CD8-positive, alpha-beta memory T cell (primary cell): ENCODE measurements at places on chromosomes 16 and 17.

GRCh38 chr17:35747540-35748017 is 5.5 kb downstream of the GAS2L2 start:
- DNase-seq = peak; percentile 83

DNA sequence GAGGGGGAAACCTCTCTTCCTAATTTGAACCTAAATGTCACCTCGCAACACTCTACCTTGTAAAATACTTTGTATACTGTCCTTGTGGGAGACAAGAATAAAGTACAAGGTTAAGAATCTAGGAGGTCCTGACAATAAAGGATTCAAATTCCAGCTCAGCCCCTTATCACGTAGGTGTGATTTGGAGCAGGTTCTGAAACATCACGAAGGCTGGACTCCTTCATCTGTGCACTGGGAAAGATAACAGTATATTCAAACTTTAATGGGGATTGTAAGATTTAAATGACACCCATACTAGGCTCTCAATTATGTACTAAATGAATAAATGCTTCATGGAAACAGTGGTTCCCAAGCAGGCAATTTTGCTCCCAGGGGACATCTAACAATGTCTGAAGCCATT is 2.1 kb downstream of the TXNDC11 start:
- DNase-seq = no peak

- DNase-seq = no peak
Observed at GRCh38 chr17:62565817-62566216, 61.7 kb upstream of the MRC2 start.

GRCh38 chr17:2253362-2253761 is 50.2 kb downstream of the SMG6 start:
- no peak for DNase-seq

DNA sequence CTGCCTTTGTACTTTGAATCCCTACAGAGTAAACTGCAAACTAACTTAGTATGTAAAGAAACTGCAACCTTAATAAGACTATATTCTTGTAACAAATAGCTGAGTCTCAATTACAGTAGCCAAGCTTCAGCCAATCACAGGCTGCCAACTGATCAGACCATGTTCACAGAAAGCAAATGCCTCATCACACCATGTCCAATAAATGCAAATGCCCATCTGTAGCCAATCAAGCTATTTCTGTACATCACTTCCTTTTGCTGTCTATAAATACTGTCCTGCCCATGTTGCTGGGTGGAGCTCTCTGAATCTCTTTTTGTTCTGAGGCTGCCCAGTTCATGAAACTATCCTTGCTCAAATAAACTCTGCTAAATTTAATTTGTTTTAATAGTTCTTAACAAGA is 531.7 kb upstream of the TOM1L1 start:
- no peak for DNase-seq

- DNase-seq = no peak
Observed at GRCh38 chr17:19958023-19958422, 19.6 kb downstream of the AKAP10 start.

DNA sequence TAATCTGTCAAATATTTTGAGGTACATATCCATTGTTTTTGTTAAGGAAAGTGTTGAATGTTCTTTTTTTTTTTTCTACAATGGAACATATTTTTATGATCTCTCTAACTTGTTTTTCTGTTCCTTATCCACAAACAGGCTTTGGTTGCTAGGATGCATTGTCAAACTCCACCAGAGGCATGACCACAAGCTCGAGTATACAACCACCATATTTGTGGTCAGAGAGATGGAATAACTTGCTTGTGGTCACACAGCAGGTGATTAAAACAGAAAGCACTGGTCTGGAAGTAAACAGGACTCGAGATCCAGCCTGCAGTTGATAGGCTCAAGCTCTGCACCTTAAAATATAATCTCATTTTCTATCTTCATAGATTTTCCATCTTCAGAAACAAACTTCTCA is 105.8 kb upstream of the ADAMTS18 start:
- no peak for DNase-seq

- DNase-seq = no peak
Observed at GRCh38 chr16:84058664-84059063, 16.1 kb upstream of the SLC38A8 start.

DNA sequence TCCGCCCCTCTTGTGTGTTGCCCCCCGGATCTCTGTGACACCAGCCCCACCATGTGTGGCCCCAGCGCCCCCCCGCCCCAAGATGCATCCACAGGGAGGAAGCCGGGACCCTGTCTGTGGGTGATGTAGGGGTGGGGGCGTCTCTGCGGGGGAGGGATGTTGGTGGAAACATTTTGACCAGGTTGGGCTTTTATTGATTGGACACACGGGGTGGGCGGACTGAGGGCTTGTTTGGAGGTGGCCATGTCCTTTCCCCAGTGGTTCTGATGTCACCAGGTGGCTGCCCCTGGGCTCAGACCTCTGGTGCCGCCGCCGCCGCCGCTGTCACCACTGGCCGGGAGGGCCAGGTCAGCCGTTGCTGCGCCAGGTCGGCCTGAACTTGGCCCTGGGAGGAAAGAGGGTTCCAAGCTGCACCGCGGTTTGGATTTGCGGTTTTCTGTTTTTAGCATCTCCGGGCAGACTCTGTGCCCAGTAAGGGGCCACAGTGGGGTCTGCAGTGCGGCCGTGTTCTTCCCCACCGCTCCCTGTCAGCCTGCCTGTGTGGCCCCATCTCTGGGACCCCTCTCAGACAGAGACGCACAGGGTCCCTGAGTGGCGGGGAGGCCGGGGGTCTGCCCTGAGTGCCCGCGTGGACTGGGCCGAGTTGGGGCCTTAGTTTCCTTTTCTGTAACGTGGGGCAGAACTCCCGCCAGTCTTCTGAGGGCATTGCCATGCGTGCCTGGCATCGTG is 19.8 kb downstream of the GSE1 start:
- no peak for DNase-seq

DNA sequence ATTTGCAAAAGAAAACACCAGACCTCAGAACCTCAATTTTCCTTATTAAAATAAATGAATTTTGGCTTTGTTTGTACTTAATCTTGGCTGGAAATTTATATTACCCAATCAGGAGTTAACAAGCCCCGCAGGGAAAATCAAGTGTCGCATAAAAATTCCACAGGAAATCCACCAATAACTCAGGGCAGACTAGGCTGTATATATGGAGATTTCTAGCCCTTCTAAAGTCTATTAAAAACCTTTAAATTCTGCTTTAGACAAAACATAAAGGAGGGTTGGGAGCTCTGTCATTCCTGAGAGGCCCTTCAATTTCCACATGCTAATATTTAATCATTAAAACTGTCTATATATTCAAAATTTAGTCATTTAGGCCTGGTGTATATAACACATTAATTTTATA is 434.7 kb downstream of the CDH11 start:
- no peak for DNase-seq

DNA sequence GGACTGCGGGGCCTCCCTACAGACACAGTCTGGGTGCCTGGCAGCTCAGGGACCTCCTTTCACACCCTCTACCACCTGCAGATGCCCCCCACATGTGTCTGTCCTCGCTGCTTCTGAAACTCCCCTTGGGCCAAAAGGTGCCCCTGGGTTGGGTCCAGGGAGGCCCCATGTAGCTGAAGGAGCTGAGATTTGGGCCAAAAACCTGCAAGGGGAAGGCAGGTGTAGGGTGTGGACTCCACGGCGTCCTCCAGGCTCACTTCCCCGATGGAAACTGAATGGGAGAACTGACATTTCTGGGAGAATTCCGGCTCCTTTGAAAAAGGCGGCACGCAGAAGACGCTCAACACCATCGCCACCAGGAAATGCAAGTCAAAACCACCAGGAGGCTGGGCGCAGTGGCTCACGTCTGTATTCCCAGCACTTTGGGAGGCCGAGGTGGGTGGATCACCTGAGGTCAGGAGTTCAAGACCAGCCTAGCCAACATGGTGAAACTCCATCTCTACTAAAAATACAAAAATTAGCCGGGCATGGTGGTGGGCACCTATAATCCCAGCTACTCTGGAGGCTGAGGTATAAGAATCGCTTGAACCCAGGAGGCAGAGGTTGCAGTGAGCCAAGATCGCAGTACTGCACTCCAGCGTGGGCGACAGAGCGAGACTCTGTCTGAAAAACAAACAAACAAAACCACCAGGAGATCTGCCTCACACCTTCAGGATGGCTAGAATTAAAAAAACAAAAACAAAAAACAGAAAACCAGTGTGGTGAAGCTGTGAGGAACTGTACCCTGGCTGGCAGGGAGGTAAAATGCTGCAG is 13.2 kb upstream of the BAIAP2 start:
- DNase-seq = no peak

DNA sequence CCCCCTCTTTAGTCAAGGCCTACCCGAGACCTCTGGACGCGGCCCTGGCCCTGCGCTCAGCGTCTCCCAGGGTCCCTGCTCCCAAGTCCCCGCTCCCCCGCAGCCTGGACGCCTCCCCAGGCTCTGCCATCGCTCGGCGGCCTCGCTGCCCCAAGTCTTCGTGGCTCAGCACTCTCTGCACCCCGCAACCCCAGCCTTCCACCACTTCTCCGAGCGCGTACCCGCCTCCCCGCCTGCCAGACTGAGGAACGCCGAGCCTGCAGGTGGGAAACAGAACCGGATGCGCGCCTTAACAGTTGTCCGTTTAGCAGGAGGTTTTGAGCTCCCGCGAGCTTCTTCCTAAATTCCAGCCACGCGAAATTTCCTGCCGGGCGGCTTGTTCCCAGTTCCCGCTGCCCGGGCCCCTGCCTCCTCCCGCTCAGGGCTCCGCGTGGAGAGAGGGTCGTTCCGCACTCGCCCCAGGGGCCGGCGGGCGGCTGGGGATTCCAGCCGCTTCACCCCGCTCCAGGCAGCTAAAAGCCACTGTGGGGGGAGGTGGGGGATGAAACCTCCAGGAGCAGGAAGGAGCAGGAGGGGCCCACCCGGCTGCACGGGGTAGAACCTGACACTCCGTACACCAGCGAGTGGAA is 87.7 kb downstream of the KCNJ12 start:
- DNase-seq = no peak

DNA sequence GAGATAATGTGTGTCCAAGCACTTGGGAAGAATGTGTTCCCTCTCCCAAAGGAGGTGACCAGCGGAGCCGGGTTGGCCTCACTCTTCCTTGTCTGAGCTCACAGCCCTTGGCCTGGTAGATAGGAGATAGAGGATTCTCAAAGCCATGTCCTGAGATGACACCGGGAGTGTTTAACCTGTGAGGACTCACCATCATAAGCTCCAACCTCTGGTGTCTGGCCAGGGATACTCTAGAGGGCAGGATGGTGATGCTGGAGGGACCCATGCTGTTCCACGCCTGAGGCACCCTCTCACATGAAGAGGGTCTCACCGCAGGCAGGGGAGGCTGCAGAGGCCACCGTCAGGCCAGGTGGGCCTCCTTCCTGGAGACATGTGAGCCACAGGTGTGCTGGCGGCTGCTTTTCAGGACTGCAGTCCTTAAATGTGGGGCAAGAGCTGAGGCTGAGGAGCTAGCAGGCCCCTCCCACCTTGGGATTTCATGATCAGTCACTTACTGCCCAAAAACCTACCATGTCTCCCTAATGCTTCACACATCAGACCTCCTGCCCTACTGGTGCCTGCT is 6.6 kb upstream of the ZNF629 start:
- no peak for DNase-seq

DNA sequence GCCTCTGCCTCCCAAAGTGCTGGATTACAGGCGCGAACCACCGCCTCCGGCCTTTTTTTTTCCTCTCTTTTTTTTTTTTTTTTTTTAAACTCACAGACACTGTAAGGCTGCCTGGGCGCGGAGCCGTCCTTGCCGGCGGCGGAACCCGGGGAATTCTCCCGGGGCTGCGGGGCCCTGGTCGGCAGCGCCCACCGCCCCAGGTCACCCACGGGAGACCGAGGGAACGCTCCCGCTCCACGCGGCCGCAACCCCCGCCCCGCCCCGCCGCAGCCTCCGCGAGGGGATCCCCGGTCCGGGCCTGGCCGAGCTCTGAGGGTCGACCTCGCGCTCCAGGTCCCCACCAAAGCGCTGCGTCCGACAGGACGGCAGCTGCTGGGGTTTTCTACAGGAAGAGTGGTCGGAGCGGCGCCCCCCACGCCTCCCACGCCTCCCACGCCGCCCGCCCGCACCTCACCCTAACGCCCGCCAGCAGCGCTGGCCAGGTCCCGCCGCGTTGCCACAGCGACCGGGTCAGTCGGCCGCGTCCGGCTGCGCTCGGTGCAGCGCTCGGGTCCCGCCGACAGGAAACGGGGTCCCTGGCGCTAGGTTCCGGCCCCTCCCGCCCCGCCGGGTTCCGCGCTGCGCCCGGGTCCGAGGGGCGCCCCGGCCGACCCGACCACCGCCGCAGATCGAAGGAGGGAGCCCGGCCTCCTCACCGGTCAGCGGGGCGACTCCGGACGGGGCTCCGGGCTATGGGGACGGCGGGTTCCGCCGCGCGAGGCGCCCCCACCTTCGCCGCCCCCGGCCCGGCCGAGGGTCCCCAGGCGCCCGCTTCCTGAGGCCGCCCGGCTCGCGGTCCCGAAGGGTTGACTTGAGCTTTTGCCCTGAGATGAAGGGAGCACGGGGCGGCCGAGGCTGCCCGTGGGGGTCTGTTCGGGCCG is at the start of gene CCDC57:
Gene CCDC57, minus strand, starts transcription at position 512 of the 920 bp plus-strand sequence. CDS start 10,898 bp downstream, outside the sequence.
- peak; percentile 74 for DNase-seq

DNA sequence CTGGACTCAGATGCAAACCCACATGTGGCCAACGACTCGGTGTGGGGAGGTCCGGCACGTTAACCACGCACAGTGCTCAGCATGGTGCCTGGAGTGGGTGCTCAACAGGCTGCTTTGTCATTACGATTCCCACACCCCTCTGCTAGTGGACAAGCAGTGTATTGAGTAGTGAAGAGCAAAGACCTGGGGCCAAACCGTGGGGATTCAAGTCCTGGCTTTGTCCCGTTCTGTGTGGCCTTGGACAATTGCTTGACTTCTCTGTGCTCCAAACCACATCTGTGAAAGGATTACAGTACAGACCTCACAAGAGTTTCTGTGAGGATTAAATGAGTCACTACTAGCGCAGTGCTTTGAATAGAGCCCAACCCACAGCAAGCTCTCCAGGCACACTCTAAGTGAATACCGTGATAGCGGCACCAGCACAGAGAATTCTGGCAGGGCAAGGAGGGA is 33.8 kb downstream of the TRPV2 start:
- DNase-seq = no peak

DNA sequence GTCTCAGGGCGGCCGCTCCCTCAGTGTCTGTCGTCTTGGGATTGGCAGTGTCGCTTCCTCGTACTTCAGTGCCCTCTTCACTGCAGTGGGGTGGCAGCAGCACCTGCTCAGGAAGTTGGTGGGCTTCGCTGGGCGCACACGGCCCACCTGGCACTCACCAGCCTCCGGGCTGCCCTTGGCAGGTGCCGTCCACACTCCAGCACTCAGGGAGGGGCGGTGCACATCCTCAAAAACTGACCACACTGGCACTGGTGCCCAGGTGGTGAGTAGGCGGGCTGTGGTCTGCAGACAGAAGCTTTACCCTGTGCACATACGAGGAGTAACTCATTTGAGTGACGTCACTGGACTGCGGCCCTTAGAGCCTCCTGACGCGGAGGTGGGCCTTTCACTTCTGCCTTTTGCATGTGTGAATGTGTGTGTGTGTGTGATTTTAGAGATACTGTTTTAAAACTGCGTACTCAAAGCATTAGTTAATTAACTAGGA is 94.6 kb downstream of the BANP start:
- no peak for DNase-seq
